ENCODE measurements at places on chromosomes 3 and 15.

GRCh38 chr15:22258009-22258397 lies 177.7 kb downstream of the OR4M2 start:
- H3K36me3 ChIP-seq = no peaks in the 10 kb centered on the region
- DNase-seq = no peak
- H3K27me3 ChIP-seq = no peaks in the 10 kb centered on the region
- no peak overlapping the region for H3K27ac ChIP-seq
- no peak overlapping the region for H3K4me3 ChIP-seq

DNA sequence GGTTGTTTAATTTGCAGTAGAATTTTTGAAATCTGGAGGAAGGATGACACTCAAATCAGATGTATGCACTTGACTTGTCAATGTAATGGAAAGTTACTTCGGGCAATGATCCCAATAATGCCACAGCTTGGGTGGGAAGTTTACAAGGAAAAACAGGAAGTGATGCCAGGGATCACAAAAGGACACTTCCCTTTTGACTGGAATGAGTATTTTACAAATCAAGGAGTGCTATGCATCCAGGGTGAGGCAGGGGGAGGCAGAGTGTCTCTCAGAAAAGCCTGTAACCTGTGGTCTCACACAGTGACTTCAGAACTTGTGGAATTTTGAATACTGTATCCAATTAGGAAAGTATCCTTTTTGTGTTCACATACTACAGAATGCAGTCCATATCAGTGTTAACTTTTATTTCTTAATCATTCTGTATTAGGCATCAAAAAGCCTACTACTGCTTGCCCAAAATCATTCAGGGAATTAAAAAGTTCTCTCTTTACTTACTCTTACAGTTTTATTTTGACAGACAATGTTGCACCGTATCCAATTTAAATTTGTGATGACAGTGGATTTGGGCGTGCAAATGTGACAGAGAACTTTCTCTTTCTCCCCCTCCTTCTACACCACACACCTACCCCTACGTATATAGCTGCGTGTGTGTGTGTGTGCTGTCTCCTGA lies 445.1 kb downstream of the MECOM start:
- H3K4me1 ChIP-seq = no peaks in the 10 kb centered on the region
- no peak overlapping the region for H3K27ac ChIP-seq
- H3K36me3 ChIP-seq = no peaks in the 10 kb centered on the region
- H3K4me3 ChIP-seq = no peak overlapping the region
- DNase-seq = peak; percentile 78

DNA sequence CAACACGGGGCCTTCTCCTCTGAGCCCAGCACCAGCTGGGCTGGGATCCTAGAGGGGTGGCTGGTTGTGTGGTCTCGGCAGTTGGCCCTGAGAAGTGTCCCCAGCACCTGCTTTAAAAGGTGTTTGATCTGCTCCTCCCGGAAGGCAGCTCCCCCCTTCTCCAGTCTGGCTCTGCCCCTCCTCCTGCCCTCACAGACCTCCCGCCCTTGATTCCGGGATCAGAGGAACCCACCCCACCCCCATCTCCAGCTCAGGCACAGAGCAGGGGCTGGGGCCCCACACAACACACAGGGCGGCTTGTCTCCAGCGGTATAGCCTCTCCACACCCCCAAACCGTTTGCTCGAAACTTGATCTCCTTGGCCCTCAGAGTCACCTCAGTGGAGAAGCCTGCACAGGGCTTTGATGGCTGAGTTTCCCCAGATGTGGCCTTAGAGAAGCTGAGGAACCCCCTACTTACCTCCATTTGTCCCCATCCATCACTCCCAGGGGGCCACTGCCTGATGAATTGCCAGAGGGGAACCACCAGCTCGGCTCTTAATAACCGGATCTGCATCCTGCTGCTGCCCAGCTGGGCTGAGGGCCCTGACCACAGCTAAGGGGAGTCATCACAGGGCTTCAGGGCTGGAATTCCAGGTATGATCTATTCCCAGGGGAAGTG lies 6.4 kb upstream of the STRA6 start:
- no peaks in the 10 kb centered on the region for H3K27me3 ChIP-seq
- H3K4me1 ChIP-seq = peaks cover 21% of the 10 kb centered on the region
- H3K27ac ChIP-seq = no peak overlapping the region

GRCh38 chr3:130626049-130626448 lies 109.1 kb downstream of the COL6A6 start:
- no peaks in the 10 kb centered on the region for H3K27me3 ChIP-seq
- no peak for DNase-seq
- no peaks in the 10 kb centered on the region for H3K4me1 ChIP-seq
- H3K36me3 ChIP-seq = no peaks in the 10 kb centered on the region
- no peak overlapping the region for H3K4me3 ChIP-seq

- no peak for DNase-seq
- H3K4me3 ChIP-seq = no peak overlapping the region
- no peaks in the 10 kb centered on the region for H3K27me3 ChIP-seq
- H3K27ac ChIP-seq = no peak overlapping the region
- no peaks in the 10 kb centered on the region for H3K36me3 ChIP-seq
- H3K4me1 ChIP-seq = no peaks in the 10 kb centered on the region
These were observed 135.0 kb upstream of the ONECUT1 start for GRCh38 chr15:52925130-52925529.

- H3K27ac ChIP-seq = no peak overlapping the region
- H3K36me3 ChIP-seq = no peaks in the 10 kb centered on the region
- no peak overlapping the region for H3K4me3 ChIP-seq
- H3K4me1 ChIP-seq = no peaks in the 10 kb centered on the region
These were observed 74.5 kb downstream of the PPCDC start for GRCh38 chr15:75097939-75098338.
